ENCODE measurements at places on chromosomes 6 and 20. TPM values are rescaled to one million over a fixed set of nuclear protein-coding genes. Genes with fewer than 3 reads are reported as not detected.

GRCh38 chr20:2528671-2529271 is 7.6 kb upstream of the TMC2 start:
- DNase-seq = no peak

DNA sequence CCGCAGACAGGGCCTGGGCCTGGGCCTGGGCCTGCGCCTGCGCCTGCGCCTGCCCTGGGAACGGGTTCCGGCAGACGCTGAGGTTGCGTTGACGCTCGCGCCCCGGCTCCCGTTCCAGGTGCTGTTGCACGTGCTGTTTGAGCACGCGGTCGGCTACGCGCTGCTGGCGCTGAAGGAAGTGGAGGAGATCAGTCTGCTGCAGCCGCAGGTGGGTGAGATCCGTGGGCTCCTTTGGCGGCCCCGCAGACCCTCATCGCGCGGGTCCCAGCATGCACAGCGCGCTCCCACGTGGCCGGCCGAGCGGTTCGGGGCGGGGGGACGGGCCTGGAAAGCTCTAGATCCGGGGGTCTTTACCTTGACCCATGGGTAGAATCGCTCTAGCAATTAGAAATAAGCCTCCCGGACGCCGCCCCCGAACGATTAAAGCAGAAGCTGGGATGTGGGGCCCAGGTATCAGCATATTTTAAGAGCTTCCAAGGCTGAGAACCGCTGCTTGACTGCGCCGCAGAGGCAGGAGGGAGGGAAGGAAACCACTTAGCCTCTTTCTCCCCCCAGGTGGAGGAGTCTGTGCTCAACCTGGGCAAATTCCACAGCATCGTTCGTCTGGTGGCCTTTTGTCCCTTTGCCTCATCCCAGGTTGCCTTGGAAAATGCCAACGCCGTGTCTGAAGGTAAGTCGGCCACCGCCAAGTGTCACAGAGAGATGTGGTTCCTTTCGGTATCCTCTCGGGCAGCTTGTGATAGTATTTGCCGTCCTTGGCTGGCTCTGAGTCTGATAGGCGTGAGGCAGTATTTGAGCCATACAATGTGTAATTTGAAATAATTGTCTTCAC is 508 bp downstream of the NOP56 start:
- DNase-seq = no peak

DNA sequence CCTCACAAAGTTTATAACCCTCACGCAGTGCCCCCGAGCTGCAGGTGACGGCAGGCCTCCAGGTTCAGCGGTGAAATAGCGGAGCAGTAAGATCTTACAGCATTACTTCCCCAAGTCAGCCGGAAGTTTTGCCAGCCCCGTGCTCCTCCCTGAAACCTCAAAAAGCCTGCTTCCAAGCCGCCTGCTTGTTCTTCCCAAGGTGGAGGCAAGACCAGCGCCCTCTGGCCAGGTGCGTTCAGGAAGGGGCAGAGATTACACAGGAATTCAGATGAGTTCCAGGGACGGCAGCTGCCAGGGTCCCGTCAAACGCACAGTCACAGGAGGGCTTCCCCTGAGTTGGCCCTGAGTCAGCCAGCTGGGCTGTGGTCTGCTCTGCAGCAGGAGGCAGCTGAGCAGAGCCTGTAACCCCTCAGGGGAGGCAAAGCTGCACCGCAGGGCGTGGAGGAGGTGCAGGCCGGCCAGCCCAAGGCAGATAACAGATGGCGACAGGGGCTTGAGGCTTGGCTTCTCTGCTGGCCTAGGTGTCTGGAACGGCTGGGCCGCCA is 124.1 kb upstream of the RPS6KA2 start:
- DNase-seq = no peak

GRCh38 chr6:160253714-160254113 is 4.9 kb downstream of the SLC22A2 start:
- DNase-seq = no peak

DNA sequence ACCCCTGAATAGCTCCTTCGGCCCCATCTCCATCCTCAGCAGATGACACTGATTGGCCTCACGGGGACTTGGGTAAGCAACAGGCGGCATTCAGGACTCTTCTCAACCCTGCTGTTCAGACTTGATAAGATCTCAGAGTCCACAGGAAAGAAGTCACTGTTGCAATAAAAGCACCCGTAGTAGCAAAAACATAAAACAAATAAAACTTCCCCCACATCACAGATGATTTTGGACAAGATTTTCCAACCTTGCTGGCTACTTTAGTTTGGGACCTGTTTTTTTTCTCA is 17.1 kb upstream of the C20orf144 start:
- no peak for DNase-seq

- peak; percentile 52 for DNase-seq
These were observed 74.6 kb downstream of the OR2B2 start for GRCh38 chr6:27837625-27838057.

DNA sequence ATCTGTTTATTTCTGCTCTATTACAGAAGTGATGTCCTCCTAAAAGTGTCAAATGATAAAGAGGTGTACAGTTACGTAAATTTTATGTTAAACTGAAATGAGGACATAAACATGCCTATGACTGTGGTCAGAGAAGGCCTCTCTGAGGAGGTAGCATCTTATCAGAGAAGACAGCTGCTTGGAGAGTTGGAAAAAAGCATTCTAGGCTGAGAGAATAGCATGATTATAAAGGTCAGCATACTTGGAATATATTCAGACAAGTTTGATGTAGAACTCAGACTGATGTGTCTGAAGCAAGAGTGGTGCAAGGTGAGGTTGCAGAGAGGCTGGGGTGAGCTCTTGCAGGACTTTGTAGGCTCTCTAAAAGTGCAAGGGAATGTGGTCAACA is 3.1 kb upstream of the PCNA start:
- no peak for DNase-seq

DNA sequence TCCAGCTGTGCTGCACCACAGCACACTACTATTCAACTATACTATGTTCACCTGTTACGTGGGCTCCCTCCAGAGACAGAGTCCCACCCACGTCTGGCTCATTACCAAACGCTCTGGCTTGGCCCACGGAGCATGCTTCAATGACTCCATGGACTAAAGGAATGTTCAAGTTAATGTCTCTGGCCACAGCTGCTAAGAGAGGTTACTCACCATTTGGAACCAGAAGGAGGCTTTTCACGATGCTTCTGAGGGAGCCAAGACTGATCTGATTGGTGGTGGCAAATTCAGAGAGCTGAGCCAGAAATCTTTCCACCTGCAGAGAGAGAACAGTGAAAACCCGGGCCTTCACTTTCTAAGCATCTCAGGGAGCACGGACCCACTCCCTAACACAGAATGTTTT is 15.6 kb downstream of the COMMD7 start:
- peak; percentile 82 for DNase-seq

GRCh38 chr6:87925373-87926060 is 122.1 kb upstream of the SPACA1 start:
- DNase-seq = no peak

GRCh38 chr6:30689985-30690384 is 799 bp downstream of the NRM start:
- no peak for DNase-seq

GRCh38 chr20:62910777-62911497 is 15.4 kb downstream of the DIDO1 start:
- no peak for DNase-seq

GRCh38 chr6:119446115-119446554 is 96.6 kb upstream of the MAN1A1 start:
- DNase-seq = no peak

DNA sequence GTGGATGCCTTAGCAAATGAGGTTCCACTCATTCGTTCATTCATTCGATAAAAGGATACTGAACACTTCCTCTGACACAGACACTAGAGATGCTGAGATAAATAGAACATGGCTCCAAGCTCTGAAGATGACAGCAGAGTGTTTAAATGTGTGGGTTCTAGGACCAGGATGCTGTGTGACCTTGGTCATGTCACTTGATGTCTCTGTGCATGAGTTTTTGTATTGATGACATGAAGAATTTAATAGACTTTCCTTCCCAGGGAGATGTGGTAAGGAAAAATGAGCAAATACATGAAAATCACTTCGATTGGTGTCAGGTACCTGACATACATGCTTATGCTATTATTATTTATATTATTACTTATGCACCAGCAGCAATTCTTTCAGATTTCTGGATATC is 34.3 kb upstream of the CD83 start:
- no peak for DNase-seq

GRCh38 chr6:41747256-41748101 is at the start of gene PGC:
Gene PGC, minus strand, starts transcription at chr6:41747397. Its CDS starts 63 bp downstream, at chr6:41747334.
- DNase-seq = no peak

DNA sequence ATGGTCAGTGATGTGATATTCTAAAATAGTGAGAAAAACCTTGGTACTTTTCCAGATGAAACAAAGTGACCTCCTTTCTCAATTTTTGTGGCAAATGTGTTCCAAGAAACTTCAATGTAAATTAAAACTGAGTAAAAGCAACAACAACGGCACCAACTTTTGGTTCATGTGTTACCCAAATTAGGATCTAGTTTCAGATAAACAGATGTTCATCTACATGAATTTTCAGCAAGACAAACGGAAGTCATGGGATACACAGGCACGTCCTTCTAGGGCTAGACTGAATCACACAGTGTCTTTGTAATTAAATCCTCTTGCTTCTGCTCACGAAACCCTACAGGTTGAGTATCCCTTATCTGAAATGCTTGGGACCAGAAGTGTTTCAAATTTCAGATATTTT is 915.2 kb downstream of the TFAP2A start:
- DNase-seq = peak; percentile 37

- no peak for DNase-seq
These were observed 1.4 kb downstream of the SENP6 start for GRCh38 chr6:75603106-75603420.

GRCh38 chr20:52852714-52853113 is 119.4 kb upstream of the TSHZ2 start:
- no peak for DNase-seq

DNA sequence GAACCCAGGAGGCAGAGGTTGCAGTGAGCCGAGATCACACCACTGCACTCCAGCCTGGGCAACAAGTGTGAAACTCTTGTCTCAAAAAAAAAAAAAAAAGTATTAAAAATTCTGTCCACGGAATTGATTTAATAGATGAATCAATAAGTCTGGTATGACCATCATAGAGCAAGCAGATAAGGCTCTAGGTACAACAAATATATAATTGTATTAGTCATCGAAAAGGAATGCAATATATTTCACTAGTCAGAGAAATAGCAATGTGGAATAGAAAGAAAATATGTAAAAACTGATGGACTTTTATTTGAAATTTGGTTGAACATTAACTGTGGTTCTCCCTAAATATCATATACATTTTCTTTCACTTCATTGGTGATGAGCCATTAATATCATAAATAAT is 476.8 kb upstream of the AGPAT4 start:
- DNase-seq = no peak

- no peak for DNase-seq
These were observed 97.2 kb upstream of the PMEPA1 start for GRCh38 chr20:57806975-57807374.

- DNase-seq = peak; percentile 43
These were observed 16.3 kb upstream of the FAM8A1 start for GRCh38 chr6:17583811-17584210.

- DNase-seq = no peak
These were observed 2.2 kb downstream of the EEF1A2 start for GRCh38 chr20:63496596-63497120.

- DNase-seq = peak; percentile 91
These were observed 146.0 kb upstream of the BEND6 start for GRCh38 chr6:56808871-56809359.

- no peak for DNase-seq
These were observed 933 bp upstream of the ADGRB3 start for GRCh38 chr6:68633972-68634725.

DNA sequence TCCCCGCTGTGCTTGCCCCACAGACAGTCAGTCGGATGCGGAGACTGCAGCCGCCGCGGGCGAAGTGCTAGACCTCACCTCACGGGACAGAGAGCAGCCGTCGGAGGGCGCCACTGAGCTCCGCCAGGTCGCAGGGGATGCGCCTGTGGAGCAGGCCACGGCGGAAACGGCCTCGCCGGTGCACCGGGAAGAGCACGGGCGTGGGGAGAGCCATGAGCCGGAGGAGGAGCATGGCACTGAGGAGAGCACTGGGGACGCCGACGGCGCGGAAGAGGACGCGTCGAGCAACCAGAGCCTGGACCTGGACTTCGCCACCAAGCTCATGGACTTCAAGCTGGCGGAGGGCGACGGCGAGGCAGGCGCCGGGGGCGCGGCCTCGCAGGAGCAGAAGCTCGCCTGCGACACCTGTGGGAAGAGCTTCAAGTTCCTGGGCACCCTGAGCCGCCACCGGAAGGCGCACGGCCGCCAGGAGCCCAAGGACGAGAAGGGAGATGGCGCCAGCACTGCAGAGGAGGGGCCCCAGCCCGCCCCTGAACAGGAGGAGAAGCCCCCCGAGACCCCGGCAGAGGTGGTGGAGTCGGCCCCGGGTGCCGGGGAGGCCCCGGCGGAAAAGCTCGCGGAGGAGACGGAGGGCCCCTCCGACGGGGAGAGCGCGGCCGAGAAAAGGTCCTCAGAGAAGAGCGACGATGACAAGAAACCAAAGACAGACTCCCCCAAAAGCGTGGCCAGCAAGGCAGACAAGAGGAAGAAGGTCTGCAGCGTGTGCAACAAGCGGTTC is 66.4 kb downstream of the SSR1 start:
- DNase-seq = no peak

Gene NR2E1
- not detected for total RNA-seq

Gene PI3
- not detected for total RNA-seq

Gene EYA4
- not detected for total RNA-seq

Gene SLC17A3
- total RNA-seq = not detected

Gene GNAS
- total RNA-seq = 1,014 TPM

Gene COX4I2
- total RNA-seq = not detected

Gene KCNG1
- 5.0 TPM for total RNA-seq

Gene SCRT2
- not detected for total RNA-seq

Data from HFFc6 (cell line).